A549 (cell line): ENCODE measurements at places on chromosomes 2 and 18. TPM values are rescaled to one million over a fixed set of nuclear protein-coding genes. Genes with fewer than 3 reads are reported as not detected.

GRCh38 chr2:152062125-152063091, 36.4 kb downstream of the CACNB4 start:
- DNase-seq, result peak; percentile 28

DNA sequence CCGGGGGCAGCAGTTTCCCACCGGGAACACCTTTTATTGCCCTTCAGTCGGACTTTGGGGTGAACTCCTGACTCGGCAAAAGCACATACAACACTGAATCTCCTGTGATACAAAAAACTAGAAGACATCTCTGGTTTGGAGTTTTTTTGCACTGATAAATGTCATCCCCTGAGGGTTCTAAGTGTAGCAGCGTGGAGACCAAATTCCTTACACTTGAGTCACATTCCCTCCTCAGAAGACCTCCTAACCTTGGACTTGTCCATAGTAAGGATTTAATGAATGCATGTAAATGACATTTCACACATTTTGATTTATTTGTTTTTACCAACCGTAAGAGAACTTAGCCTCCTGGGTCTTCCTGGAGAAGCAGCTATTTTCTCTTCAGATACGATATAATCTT, 54.0 kb upstream of the GPR45 start:
- DNase-seq, result no peak

DNA sequence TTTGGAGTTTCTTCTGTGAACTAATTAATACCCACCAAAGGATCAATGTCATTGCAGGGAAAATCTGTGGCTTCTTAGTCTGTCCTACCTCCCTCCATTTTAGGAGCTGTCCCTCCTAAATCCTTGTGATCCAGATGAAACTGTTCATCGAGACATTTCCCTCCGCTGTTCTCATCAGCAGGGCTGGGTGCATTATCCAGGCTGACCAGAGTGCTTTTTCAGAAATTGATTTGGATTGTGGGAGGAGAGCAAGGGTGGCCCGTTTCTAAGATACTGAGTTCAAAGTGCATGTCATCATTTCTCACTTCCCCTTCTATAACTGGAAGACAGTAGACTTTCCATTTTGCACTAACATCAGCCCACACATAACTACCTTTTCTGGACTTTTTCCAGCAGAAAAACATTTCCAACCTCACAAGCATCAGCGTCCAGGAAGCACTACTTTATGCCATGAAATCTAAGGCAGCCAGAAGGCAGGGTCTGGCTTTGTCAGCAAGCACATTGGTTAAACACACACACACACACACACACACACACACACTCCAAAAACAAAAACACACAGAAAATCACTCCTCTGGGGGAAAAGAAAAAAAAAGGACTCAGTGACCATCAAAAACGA, 94.1 kb downstream of the ANKRD44 start:
- no peak for DNase-seq

DNA sequence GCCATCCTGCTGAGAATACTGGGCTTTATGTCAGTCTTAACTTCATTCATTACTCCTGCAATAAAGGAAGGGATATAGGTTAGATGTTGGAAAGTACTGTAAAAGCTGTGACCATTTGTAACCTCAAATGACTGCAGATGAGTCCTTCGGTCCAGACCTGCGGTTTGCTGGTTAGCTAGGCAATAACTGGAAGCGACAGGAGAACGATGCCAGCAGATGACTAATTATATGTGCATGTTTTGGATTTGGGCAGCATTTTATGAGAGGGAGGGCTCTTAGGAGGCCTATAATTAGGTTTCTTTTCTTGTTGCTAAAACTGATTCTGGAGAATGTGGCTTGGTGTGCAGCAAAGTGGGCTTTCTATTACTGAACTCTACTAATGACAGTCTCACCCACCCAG, 205.6 kb downstream of the TMEM182 start:
- no peak for DNase-seq

- DNase-seq, result no peak
These were observed 72.6 kb downstream of the TMEFF2 start for GRCh38 chr2:192122141-192122540.

DNA sequence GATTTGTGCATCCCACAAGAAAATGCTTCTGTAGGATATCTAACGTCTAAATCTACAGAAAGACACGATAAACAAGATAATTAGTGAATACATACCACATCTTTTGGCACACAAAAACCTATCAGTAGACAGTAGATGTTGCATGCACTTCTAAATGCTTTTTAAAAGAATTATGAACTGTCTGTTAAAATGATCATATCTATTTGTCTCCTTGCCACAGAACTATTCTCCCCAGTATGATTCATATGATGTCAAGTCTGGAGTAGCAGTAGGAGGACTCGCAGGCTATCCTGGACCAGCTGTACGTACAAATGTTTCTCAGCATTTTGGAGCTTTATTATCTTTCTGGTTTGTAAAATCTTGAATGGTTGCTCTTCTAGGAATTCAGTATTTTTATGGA, 12.7 kb downstream of the COL3A1 start:
- DNase-seq, result no peak

- no peak for DNase-seq
These were observed 191.4 kb downstream of the NRXN1 start for GRCh38 chr2:50840341-50841124.

- no peak for DNase-seq
These were observed 298.8 kb downstream of the ZNF407 start for GRCh38 chr18:74896390-74896991.

DNA sequence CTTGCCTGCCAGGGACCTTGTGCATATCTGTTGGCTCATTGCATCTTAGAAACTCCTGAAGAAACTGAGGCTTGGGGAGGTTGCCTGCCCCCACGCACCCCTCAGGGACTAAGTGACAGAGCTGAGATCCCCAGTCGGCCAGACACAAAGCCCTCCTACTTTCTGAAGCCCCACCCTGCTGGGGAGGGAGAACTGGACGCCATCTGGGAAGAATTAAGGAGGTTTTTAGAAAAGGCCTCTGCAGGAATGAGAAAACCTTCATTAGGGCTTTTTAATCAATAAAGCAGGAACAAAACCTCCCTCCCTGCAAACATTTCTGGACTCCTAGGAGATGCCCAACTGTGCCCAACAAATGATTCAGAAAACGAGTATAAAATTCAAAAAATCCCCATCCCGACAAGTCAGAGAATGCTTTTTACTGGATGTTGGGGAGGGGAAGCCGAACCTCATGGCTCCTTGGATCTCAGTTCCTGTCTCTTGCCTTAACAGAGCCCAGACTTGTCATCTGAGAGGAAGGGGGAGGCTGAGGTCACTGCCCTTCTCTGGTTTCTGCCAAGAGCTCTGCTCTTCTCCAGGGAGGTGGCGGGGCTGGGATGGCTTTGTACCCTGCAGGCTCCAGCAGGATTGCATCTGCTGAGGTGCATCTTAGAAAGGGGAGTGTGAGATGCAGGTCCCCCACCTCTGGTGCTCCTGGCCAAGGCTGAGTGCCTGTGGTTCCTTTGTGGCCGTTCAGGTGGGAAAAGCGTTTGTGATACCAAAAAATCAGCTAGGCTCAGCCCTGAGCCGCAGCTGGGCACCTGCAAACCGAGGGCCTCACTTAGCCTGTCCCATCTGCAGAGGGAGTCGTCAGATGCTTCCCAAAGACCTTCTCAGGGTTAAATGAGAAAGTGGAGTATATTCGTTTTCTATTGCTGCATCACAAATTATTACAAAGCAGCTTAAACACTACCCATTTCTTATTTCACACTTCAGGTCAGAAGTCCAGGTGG, 142.4 kb downstream of the ZFP36L2 start:
- peak; percentile 34 for DNase-seq

DNA sequence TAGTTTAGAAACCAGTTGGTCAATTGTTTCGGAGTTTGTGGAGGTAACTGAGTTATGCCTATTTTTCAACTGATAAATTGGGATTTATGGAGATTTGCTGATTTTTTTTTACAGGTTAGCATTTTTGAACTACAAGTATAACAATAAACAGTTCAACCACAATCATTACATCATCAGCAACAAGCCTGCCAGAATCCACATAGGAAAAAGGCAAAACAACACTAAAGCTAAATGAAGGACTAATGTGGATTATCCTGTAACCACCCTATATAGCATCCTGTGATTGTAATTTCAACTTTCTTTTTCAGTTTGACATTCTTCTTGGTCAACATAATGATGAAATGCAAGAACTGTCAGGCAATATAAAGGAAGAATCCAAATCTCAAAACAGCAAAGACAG, 76.5 kb downstream of the CCDC102B start:
- DNase-seq, result no peak

GRCh38 chr2:85537600-85538506, 1.1 kb upstream of the MAT2A start:
- peak; percentile 56 for DNase-seq

- DNase-seq, result no peak
These were observed 32.4 kb upstream of the ITPRID2 start for GRCh38 chr2:181859123-181859522.

DNA sequence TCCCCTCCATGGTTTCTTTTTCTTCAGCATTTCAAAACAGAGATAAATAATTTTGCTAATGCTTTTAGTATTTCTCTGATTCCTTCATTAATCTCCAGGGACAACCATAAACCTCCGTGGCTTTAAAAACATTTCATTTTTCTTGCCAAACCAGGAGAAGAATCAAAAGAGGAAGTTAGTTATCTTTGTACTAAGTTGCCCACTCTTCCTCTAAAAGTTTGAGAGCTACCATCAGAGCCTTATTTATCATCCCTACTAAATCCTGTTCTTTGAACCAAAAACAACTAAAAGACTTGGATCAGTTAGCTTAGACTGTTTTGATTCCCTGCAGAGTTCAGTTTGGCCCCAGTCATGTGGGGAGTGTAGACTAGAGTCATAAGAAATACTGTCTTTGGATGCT, 208.4 kb downstream of the SETBP1 start:
- no peak for DNase-seq

- DNase-seq, result no peak
These were observed 74.8 kb upstream of the ZBTB14 start for GRCh38 chr18:5370332-5370731.

GRCh38 chr2:131682122-131682944, 154.6 kb downstream of the CCDC74A start:
- DNase-seq, result peak; percentile 75

Gene OTX1
- polyA plus RNA-seq, result 1.9 to 2.5 TPM (median 2.0 TPM) in 3 replicates

Gene THSD7B
- not detected in 3 replicates for polyA plus RNA-seq

Gene ZNF638
- 74.2 to 81.1 TPM (median 75.6 TPM) in 3 replicates for polyA plus RNA-seq

Gene FTCDNL1
- polyA plus RNA-seq, result 2.1 to 3.3 TPM (median 3.0 TPM) in 3 replicates

Gene RAB17
- 0.42 to 2.3 TPM (median 2.2 TPM) in 3 replicates for polyA plus RNA-seq

Gene GATA6
- 1.3 to 1.6 TPM (median 1.4 TPM) in 3 replicates for polyA plus RNA-seq

Gene ANKRD62
- not detected in 3 replicates for polyA plus RNA-seq
